IMR-90 (cell line): ENCODE measurements at places on chromosomes 4 and X. TPM values are rescaled to one million over a fixed set of nuclear protein-coding genes. Genes with fewer than 3 reads are reported as not detected.

IL2RG gene
- not detected in 2 replicates for total RNA-seq

PNMA6A gene
- total RNA-seq: 0.18 and 0.28 TPM in 2 replicates

DNA sequence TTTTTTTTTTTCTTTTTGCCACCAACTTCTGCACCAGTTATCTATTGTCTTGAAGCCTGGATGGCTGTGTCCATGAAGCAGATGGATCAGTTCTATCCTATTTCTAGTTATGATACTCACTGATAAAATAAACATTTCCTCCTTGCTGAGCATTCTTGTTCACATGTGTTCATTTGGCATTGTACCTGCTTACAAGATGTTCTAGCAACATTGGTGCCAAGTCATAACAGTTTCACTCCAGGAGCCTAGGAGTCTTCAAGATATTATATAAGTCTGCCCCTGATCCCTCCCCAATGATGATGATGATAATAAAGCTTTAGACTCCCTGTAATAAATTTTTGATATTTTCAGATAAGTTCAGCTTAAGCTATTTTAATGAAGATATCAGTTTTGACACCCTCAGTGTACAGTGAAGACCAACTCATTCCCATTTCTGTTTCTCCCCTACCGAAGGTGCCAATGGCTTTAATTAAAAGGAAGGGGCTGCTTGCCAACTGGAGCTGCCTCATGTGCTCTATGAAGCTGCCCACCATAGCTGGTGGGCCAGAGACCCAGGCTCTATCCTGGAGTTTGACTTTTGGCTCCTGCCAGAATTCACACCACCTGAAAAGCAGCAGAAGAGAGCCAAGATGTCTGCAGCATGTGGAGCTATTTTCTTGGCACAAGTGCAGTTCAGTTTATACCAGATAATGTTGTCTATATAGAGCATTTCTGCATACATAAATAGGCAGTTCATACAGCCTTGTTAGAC, 265.4 kb upstream of the TET2 start:
- no peak overlapping the region for H3K27ac ChIP-seq
- H3K36me3 ChIP-seq: no peaks in the 10 kb centered on the region
- no peaks in the 10 kb centered on the region for H3K4me1 ChIP-seq
- H3K27me3 ChIP-seq: no peaks in the 10 kb centered on the region

GRCh38 chr4:179268791-179269190, 1826.6 kb upstream of the AGA start:
- no peaks in the 10 kb centered on the region for H3K36me3 ChIP-seq
- H3K4me1 ChIP-seq: no peaks in the 10 kb centered on the region
- no peak for DNase-seq
- no peak overlapping the region for H3K27ac ChIP-seq
- H3K27me3 ChIP-seq: no peaks in the 10 kb centered on the region
